ENCODE measurements at places on chromosomes 5 and 9.

- DNase-seq, result no peak
These were observed 4.2 kb downstream of the SARDH start for GRCh38 chr9:133733796-133734533.

DNA sequence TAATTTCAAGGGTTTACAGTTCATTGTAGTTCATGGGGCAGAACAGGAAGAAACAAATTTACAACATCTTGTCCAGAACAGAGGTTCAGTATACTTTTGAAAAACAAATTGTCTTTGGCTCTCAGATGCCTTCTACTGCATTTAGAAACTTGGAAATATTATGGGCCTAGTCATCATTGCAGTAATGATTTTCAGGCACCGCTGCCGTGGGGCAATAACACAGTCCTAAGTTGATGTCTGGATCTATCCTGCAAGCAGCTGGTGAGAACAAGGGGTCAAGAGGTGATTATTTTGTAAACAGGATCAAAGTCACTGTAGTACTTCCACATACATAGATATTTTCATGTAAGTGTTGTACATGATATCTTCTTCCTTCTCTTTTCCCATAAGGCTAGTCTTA, 82.5 kb upstream of the CAST start:
- DNase-seq, result no peak

DNA sequence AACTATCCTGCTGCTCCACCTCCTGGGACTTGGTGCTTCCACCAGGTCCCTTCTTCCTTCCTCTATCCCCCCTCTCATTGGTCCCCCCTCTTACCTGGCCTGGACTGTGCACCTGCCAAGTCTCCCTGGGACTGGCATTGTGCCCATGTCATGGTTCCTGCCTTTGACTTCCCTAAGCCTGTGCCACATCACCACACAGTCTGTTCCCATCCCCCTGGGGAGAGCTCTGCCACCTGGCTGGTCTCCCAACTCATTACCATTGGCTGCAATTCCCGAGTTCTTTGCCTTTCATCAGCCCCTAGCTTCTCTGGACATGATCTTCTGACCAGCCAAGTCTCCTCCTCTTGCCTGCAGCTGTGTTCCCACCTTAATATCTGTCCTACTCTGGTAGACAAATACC, 180.3 kb downstream of the SREK1 start:
- no peak for DNase-seq

- no peak for DNase-seq
These were observed 12.8 kb downstream of the NR4A3 start for GRCh38 chr9:99834474-99834873.

- no peak for DNase-seq
These were observed 206.0 kb downstream of the ARRDC3 start for GRCh38 chr5:91177085-91177484.

- DNase-seq, result no peak
These were observed 280.1 kb downstream of the HSPA4 start for GRCh38 chr5:133331941-133332340.

GRCh38 chr9:117487555-117488175, 72.8 kb upstream of the ASTN2 start:
- DNase-seq, result peak; percentile 75

DNA sequence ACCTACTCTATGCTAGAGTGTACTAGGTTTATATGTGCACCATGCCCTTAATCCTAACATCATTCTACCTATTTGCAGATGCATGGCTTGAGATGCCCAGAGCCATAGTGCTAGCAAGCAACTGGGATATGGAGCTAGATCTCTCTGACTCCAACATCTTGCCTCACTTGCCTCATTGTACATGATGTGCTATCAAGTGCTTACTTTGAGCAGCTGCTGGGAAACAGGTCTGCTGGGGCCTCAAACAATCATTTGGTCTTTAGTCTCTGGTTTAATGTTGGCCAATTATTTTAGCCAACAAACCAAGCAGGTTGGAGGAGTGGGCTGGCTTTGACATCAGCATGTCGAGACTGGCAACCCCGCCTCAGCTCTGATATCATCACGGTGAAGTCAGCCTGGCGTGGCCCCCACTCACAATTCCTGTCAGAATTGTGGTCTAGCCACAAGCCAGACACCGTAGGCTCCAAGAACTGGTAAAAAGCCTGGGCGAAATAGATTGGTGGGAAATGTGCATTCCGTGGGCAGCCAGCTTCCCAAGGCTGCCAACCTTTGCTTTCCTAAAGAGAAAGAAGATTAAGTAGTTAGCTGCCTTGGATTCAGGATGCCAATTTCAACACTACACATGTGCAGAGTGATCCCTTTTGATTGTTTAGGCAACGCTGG, 21.1 kb upstream of the GAS1 start:
- no peak for DNase-seq

- no peak for DNase-seq
These were observed 50.2 kb upstream of the IL31RA start for GRCh38 chr5:55800924-55801323.

GRCh38 chr9:112396416-112396815, 16.5 kb downstream of the HSDL2 start:
- DNase-seq, result peak; percentile 21

DNA sequence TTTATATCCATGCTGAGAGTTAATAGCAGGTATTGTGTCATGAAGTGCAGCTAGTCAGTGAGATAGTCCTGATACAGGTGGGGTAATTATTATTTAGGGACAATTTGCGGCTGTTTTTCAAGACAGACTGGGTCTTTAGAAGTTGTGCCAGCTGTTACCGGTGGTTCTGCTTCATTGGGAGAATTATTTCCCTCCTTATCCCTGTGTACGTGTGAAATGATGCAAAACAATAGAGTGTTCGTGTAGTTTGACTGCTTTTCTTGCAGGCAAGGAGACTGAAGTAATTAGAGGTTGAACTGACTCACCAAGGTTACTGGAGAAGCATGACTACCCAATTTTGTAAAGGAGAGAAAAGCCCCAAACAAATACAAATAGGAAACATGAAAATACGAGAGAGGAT, 101.7 kb downstream of the ARRDC3 start:
- DNase-seq, result no peak

DNA sequence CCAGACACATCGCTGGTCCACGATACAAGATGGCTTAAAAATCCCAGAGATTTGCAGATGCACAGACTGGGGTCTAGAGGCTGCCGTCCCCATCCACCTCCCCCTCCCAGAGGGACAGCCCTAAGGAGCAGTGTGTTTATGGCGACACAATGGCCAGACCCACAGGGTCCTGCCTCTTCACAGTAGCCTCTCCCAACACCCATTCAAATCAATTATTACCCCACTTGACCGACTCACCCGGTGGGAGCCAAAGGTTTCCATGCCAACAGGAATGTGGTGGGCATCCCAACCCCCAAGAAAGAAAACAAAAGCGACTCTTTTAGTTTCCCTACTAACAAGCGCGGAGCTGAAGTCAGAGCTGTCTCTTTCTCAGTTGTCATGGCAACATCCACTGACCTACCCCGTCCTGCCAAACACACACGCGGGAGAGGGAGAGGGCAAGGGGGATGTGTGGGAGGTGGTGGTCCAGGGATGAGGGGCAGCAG, 209.0 kb downstream of the TTLL11 start:
- DNase-seq, result no peak

- DNase-seq, result no peak
These were observed 118.5 kb downstream of the PRR16 start for GRCh38 chr5:120582635-120583034.

- no peak for DNase-seq
These were observed 153.4 kb upstream of the TLX3 start for GRCh38 chr5:171155621-171156020.

GRCh38 chr9:137166380-137167229, 3.2 kb downstream of the LRRC26 start:
- DNase-seq, result no peak

DNA sequence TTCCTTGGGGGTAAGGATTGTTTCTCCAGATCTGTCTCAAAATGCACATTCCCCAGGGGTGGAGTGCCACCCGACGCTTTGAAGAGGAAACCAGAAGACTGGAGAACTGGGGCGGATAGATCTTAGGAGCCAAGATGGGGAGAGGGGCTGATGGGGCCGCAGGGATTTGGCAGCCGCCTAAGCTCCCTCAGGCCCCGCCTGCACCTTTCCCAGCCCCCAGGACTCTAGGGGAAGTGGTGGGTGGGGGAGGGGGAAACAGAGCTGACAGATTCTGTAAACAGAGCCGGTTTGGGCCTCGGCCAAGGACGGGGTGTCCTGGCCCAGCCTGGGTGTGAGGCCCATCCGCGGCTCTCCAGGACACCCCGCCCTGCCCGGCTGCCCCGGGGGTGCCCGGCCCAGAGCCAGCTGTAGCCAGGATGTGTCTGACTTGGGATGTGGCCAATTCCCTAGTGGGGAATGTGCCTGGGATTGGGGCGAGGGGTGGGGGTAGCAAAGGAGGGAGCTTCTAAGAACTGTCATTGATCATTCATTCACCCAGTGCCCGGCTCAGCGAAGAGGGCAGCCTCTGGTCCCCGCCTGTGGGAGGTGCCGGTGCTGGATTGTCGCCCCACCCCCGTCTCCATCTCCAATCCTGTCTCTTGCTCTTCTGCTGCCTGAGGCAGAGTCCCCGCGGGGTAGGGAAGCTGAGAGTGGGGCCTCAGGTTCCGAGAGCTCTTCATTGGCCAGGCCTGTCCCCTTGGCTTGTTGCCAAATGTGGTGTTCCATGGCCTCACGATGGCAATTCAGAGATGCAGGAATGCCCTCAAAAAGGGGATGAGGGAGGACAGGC, 54.8 kb upstream of the CDKN2AIPNL start:
- DNase-seq, result peak; percentile 98

GRCh38 chr9:109328978-109329637, 8.2 kb upstream of the EPB41L4B start:
- DNase-seq, result no peak

DNA sequence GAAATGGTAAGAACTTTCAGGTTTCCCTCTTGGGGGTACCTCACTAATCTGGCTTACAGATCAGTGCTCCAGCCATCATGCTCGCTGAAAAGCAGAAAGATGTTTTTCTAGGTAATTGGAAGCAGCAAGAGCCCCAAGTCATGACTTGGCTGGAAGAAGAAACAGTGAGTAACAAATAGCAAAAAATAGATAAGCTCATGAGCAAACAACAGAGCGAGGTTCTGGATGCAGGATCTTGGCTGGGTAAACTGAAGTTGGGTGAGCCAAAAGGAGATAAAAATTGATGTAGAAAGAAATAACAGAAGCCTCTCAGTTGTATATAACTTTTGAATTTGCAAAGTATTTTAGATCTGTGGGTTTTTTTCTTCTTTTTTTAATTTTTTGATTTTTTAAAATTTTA, 110.1 kb downstream of the INSYN2B start:
- DNase-seq, result no peak

GRCh38 chr9:68672215-68672614, 32.8 kb upstream of the PIP5K1B start:
- no peak for DNase-seq

DNA sequence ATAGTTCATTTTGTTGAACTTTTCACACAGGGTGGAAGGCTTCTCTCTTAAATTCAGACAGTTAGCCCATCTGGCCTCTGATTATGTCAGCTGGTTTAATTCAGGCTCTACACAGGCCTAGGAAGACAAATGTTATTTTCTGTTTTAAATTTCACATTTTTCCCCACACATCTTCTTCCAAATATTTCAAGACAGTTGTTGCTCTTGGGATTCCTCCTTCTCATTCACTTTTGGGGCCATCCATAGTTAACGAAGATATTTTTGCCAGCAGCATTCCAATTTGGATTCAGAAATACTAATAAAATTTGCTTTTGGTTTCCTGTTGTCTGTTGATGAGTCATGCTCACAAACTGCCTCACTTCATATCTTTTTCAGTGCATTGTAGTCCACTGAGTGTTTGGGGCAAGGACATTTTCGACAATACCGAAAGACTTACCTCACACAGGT, 475.4 kb downstream of the DMAC1 start:
- no peak for DNase-seq

GRCh38 chr9:69199769-69200470, 25.8 kb downstream of the TJP2 start:
- DNase-seq, result peak; percentile 35

- no peak for DNase-seq
These were observed 53.3 kb downstream of the RAPGEF6 start for GRCh38 chr5:131581702-131582101.

GRCh38 chr5:172564883-172565282, 76.2 kb upstream of the NEURL1B start:
- no peak for DNase-seq

- no peak for DNase-seq
These were observed 320.2 kb downstream of the FAM170A start for GRCh38 chr5:119949426-119949999.

DNA sequence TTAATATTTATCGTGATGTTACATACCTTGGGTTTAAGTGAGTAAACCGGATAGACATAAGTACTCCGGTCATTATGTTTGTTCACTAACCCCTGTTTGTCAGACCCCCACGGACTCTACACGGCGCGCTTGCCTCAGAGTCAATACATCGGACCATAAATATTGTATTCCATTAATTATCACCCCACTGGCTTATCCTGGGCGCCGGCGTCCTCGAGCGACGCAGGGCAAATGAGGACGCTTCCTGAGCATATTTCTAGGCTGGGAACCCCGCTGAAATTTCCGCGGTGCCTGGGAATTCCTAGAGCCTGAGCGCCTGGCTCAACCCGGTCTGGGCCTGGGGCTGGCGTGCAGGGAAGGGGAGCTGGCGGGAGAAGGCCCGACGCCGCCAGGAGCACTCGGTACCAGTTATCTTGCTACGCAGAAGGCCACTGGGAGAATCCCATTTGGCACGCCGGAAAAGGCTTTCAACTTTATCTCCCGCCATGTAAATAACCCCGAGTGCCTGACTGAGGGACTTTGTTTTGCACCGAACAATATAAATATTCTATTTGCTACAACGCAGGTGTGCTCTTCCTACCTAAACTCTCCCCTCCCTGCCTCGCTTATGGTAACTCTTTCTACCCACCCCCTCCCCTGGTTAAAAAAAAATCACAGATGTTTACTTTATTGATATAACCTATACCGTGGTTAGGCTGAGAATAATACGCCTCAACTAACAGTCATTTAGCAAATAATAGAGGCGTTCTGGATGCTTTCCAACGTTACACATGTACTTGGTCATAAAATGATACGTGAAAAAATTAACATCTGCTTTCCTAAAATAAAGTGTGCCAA, 19.4 kb downstream of the NR2F1 start:
- no peak for DNase-seq

- DNase-seq, result peak; percentile 50
These were observed 44.1 kb upstream of the STXBP1 start for GRCh38 chr9:127567730-127568617.

DNA sequence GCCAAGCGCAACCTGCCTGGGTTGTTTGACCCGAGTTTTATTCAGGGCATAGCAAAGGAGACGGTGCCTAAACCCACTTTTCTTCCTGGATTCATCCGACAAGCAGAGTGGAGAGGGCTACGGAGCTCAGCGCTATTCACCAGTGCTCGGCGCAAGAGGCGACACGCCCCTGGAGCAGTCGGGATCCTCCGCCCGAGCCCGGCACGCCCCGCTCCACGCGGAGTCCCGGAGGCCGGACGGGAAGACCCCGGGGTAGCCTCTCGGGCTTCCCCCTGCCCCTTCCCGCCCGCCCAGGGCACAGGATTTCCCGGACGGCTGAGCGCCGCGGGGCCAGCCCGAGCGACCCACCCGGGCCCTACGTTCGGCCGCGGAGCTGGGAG, 427 bp downstream of the SERINC5 start:
- peak; percentile 72 for DNase-seq

- peak; percentile 1 for DNase-seq
These were observed 53.1 kb downstream of the C7 start for GRCh38 chr5:40962207-40962955.

- DNase-seq, result no peak
These were observed 37.4 kb upstream of the TTC1 start for GRCh38 chr5:159971514-159971913.

- no peak for DNase-seq
These were observed 1117.2 kb upstream of the DMAC1 start for GRCh38 chr9:8916771-8917170.

GRCh38 chr9:96620181-96620514, 505 bp upstream of the CDC14B start:
- no peak for DNase-seq

Data from hematopoietic multipotent progenitor cell treated with erythropoietin and hydrocortisone succinate and interleukin-3 and kit ligand, for 6 days (in vitro differentiated cells).